ENCODE measurements at places on chromosomes 1 and 21.

DNA sequence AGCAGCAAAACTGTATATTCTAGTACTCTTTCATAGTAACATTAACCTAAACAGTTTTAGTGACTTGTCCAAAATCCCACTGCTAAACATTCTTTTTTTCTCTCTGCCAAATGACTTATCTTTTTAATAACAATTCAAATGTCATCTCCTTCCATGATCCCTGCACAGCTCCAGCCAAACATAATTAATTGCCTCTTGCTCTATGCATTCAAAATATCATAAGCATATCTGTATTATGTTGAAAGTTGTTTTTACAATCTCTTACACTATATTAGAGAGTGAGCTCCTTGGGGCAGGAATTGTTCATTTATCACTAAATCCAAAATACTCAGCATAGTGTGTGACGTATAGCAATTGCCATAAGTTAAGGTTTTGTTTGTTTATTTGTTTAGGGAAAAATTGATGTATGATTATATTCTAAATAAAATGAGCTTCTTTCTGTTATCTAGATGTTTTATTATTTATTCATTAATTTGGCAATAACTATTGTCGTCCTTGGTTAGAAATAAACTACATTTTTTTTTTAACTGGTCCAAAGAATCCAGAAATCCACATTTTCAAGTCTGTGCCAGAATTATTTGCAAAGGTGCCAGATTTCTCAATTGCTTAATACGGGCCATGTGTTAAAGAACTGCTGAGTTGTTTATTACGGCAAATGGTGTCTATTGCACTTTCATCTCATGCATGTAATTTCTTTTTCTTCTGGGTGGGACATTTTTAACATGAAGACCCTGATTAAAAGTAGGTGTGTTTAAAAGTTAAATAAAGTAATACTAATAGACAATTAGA is 577.2 kb upstream of the ZRANB2 start:
- no peak for DNase-seq

GRCh38 chr1:78045926-78046778 is at the start of gene GIPC2:
GIPC2 (plus strand) TSS chr1:78045966; CDS start chr1:78046095, 129 bp downstream.
- DNase-seq = peak; percentile 26

DNA sequence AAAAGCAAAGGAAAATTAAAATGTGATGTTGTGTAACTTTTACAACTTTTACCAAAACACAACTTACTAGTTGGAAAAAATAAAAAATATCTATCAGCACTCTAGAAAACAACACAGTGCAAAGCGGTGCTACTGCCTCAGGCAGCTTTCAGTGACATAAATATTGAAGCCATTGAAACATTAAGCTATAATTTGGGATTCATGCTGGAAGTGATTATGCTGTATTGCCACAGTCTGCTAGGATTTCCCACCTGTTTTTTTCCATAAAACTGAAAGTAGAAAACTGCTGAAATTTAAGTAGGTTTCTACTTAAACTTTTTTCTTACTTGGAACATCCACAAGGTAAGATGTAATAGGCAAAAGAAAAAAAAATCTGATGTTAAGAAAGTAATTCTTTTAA is 674.4 kb downstream of the KCNT2 start:
- no peak for DNase-seq

DNA sequence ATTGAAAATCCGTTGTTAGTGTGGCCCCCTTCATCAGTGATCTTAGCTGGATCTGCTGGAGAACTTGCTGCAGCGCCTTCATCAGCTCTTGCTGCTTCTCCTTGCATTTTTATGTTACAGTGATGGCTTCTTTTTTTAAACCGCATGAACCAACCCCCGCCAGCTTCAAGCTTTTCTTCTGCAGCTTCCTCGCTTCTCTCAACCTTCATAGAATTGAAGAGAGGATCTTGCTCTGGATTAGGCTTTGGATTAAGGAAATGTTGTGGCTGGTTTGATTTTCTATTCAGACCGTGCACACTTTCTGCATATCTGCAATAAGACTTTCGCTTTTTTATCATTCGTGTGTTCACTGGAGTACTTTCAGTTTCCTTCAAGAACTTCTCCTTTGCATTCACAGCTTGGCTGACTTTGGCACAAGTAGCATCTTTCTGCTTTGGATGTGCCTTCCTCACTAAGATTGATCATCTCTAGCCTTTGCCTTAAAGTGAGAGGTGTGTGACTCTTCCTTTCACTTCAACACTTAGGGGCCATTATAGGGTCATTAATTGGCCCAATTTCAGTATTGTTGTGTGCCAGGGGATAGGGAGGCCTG is 13.1 kb downstream of the RNF187 start:
- DNase-seq = no peak

- no peak for DNase-seq
Observed at GRCh38 chr21:35478161-35479064, 429.3 kb upstream of the RUNX1 start.

DNA sequence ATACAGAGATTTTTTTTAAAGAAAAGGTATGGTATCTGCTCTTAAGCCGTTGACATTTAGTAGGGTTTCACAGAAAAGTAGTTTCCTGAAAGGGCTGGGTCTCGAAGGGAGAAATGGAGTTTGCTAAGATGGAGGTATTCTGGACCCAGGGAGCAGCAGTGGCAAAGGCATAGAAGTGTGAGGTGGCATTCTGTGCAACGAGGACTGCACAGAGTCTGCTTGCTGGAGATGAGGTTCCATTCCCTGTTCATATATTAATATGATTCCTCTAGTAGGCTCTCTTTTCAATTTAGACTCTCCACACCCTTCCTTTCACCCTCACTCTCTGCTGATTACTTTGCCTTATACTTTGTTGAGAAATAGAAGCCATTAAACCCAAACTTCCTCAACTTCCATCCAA is 38.5 kb upstream of the PODN start:
- DNase-seq = no peak

DNA sequence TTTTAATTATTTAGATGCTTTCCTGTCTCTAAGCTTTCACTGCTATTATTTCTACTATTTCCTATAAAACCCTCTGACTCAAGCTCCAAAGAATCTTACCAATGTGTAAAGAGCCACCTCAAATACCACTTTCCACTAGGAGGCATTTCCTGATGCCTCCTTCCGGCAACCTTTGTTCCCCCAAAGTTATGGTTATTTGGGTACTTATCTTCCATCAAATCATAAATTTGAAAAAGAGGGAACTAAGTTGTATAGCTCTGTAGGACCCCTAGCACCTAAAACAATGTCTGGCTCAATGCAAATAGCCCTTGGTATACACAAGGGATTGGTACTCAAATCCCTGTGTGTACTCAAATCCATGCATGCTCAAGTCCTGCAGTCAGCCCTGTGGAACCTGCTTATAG is 79.6 kb downstream of the NME7 start:
- DNase-seq = no peak

DNA sequence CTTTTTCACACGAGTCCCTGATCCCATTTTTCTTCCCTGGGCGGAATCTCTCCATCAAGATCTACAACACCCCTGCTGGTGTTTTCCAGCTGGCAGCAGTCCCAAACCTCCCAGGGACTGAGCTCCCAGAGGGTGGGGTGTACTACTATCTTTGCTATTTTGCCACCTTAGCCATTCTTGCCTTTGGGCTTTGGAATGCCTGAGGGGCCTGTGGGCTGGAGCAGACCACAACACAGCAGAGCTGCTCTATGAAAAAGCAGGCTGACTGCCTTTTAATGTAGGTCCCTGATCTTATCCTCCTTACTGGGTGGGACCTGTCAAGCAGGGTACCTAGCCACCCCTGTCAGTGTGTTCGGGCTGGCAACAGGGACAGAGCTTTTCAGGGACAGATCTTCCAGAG is 91.9 kb downstream of the KCNT2 start:
- no peak for DNase-seq

- DNase-seq = no peak
Observed at GRCh38 chr1:81607086-81607485, 193.6 kb upstream of the ADGRL2 start.

- no peak for DNase-seq
Observed at GRCh38 chr1:89908672-89909436, 86.1 kb upstream of the ZNF326 start.

- no peak for DNase-seq
Observed at GRCh38 chr1:67627906-67628305, 57.1 kb upstream of the GADD45A start.

DNA sequence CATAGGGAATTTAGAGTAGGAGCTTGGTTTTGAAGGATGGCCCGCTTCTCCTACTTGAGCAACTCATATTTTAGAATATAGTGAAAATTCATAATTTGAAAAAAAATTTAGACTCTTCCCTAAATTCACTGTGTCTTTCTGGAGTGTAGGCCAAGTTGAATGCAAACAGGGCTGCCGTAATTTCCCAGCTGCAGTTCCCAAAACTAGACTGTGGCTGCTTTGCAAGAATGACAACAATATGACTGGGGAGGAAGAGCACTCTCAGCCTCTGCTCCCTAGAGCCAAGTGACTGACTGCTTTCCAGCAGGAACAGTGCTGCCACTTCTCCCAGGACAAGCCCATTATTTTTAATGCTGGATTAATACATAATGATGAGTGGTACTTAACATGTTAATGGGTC is 209.0 kb downstream of the RHOU start:
- no peak for DNase-seq
